ENCODE measurements at places on chromosomes 7 and 10. TPM values are rescaled to one million over a fixed set of nuclear protein-coding genes. Genes with fewer than 3 reads are reported as not detected.
A peak's percentile ranks its signal among the peaks of the same experiment; 100 is the strongest.

DNA sequence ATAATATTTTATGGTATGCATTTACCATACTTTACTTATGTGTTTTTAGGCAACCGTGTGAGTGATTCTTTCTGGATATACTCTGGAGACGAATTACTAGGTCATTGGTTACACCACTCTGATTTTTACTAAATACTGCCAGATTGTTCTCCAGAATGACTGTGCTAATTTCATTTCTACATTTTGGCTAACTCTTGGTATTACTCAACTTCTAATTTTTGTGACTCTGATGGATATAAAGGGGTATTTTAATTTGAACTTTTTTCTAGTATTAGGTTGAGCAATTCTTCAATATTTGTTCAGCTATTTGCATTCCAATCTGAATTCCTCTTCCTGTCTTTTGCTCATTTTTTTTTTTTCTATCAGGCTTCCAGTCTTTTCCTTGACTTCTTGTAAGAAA, 223.6 kb downstream of the MDFIC start:
- H3K27me3 ChIP-seq, result no peaks in the 10 kb centered on the region
- H3K4me3 ChIP-seq, result no peak overlapping the region
- no peak for DNase-seq
- H3K27ac ChIP-seq, result peak overlapping the region; percentile 14

DNA sequence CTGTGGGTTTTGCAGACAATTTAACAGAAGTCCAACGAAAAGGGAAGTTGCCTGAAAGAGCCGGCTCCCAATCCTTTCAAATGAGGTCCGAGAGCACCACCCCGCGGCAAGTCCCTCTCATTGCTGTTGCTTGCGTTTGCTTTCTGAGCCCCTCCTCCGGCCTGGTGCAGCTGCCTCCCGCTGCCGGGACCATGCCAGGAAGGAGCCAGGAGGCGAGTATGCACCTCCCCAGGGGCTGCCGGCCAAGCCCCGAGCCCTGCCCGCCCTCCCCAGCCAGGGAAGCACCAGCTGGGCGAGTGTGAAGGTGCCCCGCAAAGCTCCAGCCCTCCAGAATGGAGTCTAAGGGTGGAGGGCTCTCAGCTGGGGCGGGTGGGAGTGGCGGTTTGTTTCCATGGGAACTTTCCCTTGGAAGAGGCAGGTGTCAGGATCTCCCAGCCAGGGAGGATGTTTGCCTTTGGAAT, 25.8 kb upstream of the PPP2R2D start:
- no peaks in the 10 kb centered on the region for H3K4me1 ChIP-seq
- H3K36me3 ChIP-seq, result no peaks in the 10 kb centered on the region
- H3K4me3 ChIP-seq, result no peak overlapping the region
- peak; percentile 91 for DNase-seq
- no peak overlapping the region for H3K27ac ChIP-seq
- no peaks in the 10 kb centered on the region for H3K27me3 ChIP-seq

DNA sequence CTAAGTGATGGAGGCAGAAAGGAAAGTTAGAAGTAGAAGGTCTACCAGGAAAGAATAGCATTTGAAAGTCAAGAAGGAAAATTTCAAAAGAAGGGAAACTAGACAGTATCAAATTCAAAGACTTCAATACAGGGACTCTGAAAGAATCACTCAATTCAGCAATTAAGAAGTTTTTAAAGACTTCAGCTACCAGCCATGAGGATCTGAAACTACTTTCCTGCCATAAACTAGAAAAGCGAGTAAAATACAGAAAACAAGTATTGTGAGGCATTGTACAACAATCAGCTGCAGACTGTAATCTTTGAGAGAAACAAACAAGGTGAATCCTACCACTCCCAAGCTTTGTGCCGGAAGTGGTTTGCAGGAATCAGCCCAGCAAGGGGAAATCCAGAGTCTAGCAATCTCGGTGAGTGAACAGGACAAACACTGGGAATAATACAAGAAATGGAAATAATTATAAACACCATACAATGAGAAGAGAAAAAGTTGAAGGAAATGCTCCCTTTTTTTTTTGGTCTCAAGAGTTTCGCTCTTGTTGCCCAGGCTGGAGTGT, 62.4 kb downstream of the ARHGAP12 start:
- peaks cover 5% of the 10 kb centered on the region for H3K4me1 ChIP-seq
- no peak overlapping the region for H3K27ac ChIP-seq
- no peak for DNase-seq
- H3K36me3 ChIP-seq, result no peaks in the 10 kb centered on the region
- no peaks in the 10 kb centered on the region for H3K27me3 ChIP-seq

DNA sequence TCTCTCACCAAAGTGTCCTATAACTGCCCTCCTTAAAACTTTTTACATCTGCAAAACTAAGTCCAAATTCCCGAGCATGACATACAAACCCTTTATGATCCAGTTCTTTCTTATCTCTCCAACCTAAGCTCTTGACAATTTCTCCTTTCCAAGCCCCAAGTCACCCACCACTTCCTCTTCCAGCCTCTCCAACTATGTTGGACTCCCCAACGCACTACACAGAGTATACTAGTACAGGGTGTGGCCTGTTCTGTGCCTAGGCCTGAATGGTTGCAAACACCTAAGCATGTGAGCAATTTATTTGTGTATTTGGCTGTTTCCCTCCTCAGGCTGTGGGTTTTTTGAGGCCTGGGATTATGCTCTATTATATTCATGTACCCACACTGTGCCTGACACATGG, 101.2 kb upstream of the APBB1IP start:
- H3K4me1 ChIP-seq, result peaks cover 9% of the 10 kb centered on the region
- DNase-seq, result no peak
- no peaks in the 10 kb centered on the region for H3K36me3 ChIP-seq
- H3K27me3 ChIP-seq, result no peaks in the 10 kb centered on the region
- no peak overlapping the region for H3K27ac ChIP-seq

GRCh38 chr7:105210721-105211205, 178.0 kb downstream of the SRPK2 start:
- no peaks in the 10 kb centered on the region for H3K27me3 ChIP-seq
- no peaks in the 10 kb centered on the region for H3K4me1 ChIP-seq
- H3K4me3 ChIP-seq, result no peak overlapping the region
- H3K36me3 ChIP-seq, result no peaks in the 10 kb centered on the region

DNA sequence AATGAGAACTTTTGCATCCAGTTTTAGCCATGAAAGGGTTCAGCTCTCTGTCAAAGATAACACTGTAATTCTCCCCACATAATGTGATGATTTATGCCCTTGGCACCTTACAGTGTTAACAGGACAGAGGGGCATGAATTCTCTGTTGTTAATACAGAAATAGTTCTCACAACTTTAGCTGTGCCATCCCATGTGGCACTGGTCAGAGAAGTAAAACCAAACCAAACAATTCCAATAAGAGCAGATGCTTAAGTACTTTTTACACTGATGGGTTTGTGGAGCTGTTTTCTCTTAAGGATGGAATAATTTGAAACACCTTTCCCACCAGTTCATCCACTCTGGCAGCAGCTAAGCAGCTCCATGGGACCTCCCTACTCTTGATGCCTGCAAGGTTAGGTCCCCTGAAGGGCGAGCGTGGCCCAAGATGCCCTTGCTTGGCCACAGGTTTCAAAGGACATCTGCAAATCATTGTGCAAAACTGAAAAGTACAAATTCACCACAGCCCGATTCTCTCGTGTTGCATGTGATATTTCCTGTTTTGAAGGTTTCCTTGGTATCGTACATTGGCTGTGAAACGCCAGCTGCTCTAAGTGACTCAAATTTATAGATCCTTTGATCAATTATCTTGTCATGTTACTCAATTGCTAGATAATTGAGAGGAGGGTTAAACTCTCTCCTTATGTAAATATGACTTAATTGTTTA, 82.5 kb upstream of the CREB5 start:
- no peaks in the 10 kb centered on the region for H3K4me1 ChIP-seq
- no peaks in the 10 kb centered on the region for H3K36me3 ChIP-seq
- no peak overlapping the region for H3K27ac ChIP-seq
- no peak for DNase-seq
- no peak overlapping the region for H3K4me3 ChIP-seq
- no peaks in the 10 kb centered on the region for H3K27me3 ChIP-seq

- no peak overlapping the region for H3K27ac ChIP-seq
- H3K36me3 ChIP-seq, result no peaks in the 10 kb centered on the region
- no peak for DNase-seq
- H3K4me1 ChIP-seq, result no peaks in the 10 kb centered on the region
- H3K4me3 ChIP-seq, result no peak overlapping the region
Observed at GRCh38 chr10:97228130-97228774, 42.5 kb upstream of the SLIT1 start.

GRCh38 chr10:6995831-6996230, 415.0 kb downstream of the SFMBT2 start:
- no peak for DNase-seq
- no peaks in the 10 kb centered on the region for H3K36me3 ChIP-seq
- no peak overlapping the region for H3K4me3 ChIP-seq

GRCh38 chr7:2713370-2713769, 25.4 kb downstream of the AMZ1 start:
- no peaks in the 10 kb centered on the region for H3K27me3 ChIP-seq
- H3K4me3 ChIP-seq, result no peak overlapping the region
- peaks cover 27% of the 10 kb centered on the region for H3K4me1 ChIP-seq
- H3K36me3 ChIP-seq, result no peaks in the 10 kb centered on the region

DNA sequence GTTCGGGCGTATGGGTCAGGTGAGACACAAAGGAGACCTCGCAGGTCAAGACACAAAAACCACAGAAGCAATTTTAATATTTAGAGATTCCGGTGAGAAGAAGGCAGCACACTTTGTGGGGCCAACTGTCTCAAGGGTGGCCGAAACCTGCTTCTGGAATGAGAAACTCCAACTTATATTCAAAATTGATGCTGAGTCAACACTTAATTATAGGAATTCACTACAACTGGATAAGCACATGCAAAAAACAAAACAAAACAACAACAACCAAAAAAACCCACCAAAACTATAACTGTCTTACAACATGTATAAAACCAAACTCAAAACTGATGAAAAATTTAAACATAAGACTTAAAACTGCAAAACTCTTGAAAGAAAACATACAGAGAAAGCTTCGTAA, 593.3 kb downstream of the POM121L12 start:
- no peaks in the 10 kb centered on the region for H3K36me3 ChIP-seq
- no peak overlapping the region for H3K4me3 ChIP-seq
- no peak for DNase-seq
- H3K27ac ChIP-seq, result no peak overlapping the region
- H3K4me1 ChIP-seq, result no peaks in the 10 kb centered on the region

DNA sequence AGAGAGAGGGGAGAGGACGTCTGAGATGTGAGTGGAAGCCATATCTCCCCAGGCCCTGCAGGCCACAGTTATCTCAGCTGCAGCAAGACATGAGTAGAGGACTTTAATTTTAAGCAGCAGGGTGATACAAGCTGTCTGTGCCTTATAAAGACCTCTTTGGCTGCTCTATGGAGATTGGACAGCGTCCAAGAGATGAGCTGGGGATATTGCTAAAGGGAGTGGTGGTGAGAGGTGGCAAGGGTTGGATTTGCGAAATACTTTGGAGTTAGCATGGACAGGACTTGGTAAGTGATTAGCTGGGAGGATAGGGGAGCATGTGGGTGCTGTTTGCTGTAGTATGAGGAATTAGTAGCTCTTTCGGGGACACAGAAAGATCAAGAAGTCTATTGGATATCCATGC, 191.8 kb downstream of the CACNB2 start:
- no peak overlapping the region for H3K4me3 ChIP-seq
- H3K27ac ChIP-seq, result no peak overlapping the region
- H3K27me3 ChIP-seq, result no peaks in the 10 kb centered on the region
- no peak for DNase-seq
- H3K4me1 ChIP-seq, result no peaks in the 10 kb centered on the region

- H3K27me3 ChIP-seq, result no peaks in the 10 kb centered on the region
- no peaks in the 10 kb centered on the region for H3K36me3 ChIP-seq
- H3K4me3 ChIP-seq, result no peak overlapping the region
- no peak overlapping the region for H3K27ac ChIP-seq
- DNase-seq, result no peak
Observed at GRCh38 chr10:113866551-113867394, 12.3 kb downstream of the NHLRC2 start.

GRCh38 chr10:101070098-101070497, 8.3 kb downstream of the KAZALD1 start:
- DNase-seq, result no peak
- peaks cover 32% of the 10 kb centered on the region for H3K27me3 ChIP-seq
- H3K4me3 ChIP-seq, result no peak overlapping the region
- no peaks in the 10 kb centered on the region for H3K36me3 ChIP-seq
- peaks cover 9% of the 10 kb centered on the region for H3K4me1 ChIP-seq
- H3K27ac ChIP-seq, result no peak overlapping the region

DNA sequence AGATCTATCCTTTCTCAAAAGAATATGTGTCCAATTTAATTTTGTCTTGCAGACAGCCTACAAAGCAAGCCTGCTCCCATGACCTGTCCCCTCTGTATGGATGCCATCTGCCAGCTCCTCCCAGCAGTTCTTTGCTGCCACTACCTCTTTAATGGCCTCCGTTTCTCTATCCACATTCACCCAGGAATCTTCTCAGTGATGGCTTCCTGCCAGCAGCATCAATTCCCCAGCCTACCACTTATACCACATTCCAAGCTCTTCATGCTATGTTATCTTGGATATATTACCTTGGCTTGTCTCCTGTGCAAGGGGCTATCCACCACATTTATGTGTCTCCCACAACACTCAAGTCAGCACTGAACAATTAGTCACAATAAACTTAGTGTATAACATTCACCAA, 133.2 kb downstream of the VPS50 start:
- no peak overlapping the region for H3K4me3 ChIP-seq
- H3K36me3 ChIP-seq, result no peaks in the 10 kb centered on the region
- H3K27me3 ChIP-seq, result no peaks in the 10 kb centered on the region
- no peak overlapping the region for H3K27ac ChIP-seq
- H3K4me1 ChIP-seq, result no peaks in the 10 kb centered on the region
- no peak for DNase-seq

- H3K27ac ChIP-seq, result no peak overlapping the region
- H3K27me3 ChIP-seq, result no peaks in the 10 kb centered on the region
- no peak overlapping the region for H3K4me3 ChIP-seq
- no peaks in the 10 kb centered on the region for H3K4me1 ChIP-seq
- DNase-seq, result no peak
- no peaks in the 10 kb centered on the region for H3K36me3 ChIP-seq
Observed at GRCh38 chr10:24622781-24623301, 100.8 kb downstream of the ARHGAP21 start.

- no peak overlapping the region for H3K4me3 ChIP-seq
- no peaks in the 10 kb centered on the region for H3K4me1 ChIP-seq
- DNase-seq, result peak; percentile 9
- no peaks in the 10 kb centered on the region for H3K27me3 ChIP-seq
- no peaks in the 10 kb centered on the region for H3K36me3 ChIP-seq
- H3K27ac ChIP-seq, result no peak overlapping the region
Observed at GRCh38 chr10:58063861-58064480, 203.7 kb downstream of the IPMK start.

DNA sequence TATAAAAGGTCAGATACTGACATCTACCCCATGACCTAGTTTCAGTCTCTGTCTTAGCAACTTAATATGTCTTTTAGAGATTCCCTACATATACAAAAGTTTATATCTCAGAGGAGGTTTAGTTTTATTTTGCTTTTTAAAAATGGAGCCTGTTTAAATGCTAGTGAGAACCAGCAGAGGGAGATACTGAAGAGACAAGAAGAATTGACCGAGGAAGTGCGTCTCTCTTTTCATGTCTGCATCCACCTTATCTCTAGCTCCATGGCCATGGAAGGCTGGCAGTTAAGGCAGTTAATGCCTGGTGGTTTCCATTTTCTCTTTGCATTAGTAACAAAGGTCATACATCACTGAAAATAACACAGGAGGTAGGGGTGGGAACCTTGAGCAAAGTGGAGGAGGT, 10.7 kb downstream of the SUV39H2 start:
- H3K36me3 ChIP-seq, result no peaks in the 10 kb centered on the region
- no peaks in the 10 kb centered on the region for H3K4me1 ChIP-seq
- H3K27me3 ChIP-seq, result no peaks in the 10 kb centered on the region

The DOCK4 gene
- 22.9 TPM for total RNA-seq

The TWIST1 gene
- total RNA-seq, result 23.2 TPM

The OR2A12 gene
- 1.0 TPM for total RNA-seq

The AGAP5 gene
- 5.5 TPM for total RNA-seq

The ELN gene
- 58.1 TPM for total RNA-seq

Data from hepatocyte (in vitro differentiated cells).